Kidney glomerular epithelial cell (primary cell): ENCODE measurements at places on chromosomes 3 and 15.

DNA sequence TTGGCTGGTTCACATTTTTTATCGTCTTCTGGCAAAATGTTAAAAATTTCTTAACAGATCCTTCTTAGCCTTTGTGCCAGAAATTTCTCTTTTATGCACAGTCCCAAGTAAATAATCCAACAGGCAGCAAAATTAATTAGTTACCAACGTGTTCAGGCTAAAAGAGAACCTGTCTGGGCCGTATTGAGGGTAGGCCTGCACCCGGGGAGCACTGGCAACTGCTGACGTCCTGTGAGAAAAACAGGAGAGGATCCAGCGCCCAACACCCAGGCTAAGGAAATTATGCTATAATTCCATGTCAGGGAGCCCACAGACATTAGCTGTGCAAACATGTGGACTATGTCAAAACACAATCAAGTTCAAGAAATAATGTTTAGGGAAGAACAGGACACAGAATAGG is 30.7 kb upstream of the CSTA start:
- no peak for DNase-seq

DNA sequence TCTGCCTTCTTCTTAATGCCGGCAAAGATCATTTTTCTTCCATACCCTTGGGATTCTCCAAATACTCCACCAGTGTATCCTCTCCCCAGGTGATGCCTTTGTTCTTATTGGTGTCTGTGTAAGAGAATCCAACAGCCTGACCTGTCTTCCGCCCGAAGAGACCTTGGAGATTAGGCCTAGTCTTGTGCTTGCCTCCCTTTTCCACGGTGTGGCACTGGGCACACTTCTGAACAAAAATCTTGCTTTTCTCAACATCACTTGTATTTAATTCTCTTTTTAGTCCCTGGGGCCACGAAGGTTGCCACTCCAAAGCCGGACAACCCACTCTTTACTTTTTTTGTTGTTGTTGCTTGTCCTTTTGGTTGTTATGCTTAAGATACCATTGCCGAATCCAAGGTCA is 14.0 kb upstream of the EMC3 start:
- no peak for DNase-seq

DNA sequence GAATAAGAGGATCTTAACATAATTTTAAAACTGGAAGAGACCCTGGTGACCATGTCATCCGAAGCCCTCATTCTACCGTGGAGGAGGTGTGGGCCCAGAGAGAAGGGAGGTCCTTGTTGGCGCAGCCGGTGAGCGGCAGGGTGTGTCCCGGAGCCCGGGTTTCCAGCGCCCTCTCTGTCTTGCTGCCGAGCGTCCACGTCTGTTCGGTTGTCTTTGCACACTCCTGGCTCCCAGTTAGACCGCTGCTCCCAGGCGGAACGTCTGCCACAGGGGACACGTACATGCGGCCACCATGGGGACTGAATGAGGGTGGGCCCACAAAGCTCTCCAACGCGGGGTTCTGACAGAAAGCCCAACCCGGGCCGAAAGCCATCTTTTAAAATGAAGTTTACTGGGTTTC is 6.6 kb upstream of the MUC4 start:
- no peak for DNase-seq

DNA sequence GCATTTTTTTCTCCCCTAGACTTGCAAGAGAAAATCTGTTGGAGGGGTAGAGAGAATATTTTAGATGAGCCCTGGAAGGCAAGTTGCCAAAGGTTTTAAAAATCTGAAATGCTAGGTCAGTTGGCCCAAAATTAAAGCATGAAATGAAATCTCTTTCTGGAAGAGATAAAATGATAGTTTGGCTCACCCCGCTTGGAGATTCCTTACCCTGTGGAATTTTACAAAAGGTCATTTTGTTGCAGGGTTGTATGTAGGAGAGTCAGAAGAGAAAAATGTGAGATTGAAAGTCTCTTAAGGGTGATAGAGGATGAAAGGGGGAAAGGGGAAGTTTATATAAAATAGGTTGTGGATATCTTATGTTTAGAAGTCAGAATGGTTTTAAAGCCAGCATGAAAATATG is 277.8 kb downstream of the CD47 start:
- DNase-seq: no peak

DNA sequence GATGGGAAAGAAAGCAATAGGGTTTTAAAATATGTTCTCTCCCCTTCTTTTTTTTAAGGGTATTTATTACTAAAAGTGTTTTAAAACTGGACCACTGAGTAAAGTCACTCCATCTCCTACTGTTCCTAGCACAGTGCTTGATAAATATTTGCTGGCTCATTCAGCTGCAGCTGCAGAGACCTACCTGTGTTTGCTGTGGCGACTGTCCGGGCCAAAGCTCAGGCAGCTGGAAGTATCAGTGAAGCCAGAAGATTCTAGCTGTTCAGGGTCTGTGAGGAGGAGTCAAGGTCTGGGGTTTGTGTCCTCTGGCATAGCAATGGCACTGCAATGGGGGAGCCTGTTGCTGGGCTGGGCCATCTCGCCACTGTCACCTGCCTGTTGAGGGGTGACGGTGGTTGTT is 109.9 kb downstream of the RPLP1 start:
- no peak for DNase-seq

DNA sequence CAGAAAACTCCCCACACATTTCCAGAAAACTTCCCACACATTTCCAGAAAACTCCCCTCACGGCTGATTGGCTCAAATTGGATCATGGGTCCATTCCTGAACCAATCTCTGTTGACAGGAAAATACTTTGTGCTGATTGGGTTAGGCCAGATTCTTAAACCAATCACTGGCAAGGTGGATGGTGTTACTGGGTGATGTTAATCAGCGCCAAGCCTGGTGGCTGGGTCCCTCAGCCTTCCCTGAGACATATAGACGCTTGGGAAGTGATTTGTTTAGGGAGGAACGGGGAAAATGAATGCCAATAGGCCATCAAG is 199.4 kb upstream of the UBE2E2 start:
- no peak for DNase-seq

DNA sequence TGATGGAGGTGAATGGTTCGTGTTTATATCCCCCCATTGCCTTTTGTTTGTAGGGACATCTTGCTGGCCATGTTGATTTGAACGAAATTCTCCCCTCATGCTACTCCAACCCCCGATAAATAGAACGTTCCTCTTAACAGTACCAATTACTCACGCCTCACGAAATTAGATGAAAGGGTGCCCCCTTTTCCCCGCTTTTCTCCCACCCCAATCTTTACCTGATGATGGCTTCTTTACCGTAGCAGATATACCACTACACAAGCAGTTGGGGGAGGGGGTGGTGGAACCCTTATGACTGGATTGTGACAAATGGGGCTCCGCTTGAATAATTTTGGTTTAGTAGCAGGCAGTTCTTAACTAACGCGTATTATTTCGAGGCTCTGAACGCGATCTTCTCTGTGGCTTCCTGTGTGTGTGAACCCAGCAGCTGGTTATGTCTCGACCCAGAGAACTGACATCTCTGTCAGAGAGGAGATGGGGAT is 1.1 kb downstream of the PIAS1 start:
- DNase-seq: peak; percentile 55

- DNase-seq: no peak
These were observed 23.5 kb downstream of the B3GALNT1 start for GRCh38 chr3:161081633-161082032.

GRCh38 chr15:50943638-50944037 is 35.2 kb downstream of the AP4E1 start:
- no peak for DNase-seq

GRCh38 chr3:127730666-127731295 is 58.0 kb downstream of the ABTB1 start:
- no peak for DNase-seq

GRCh38 chr3:195703776-195704175 is 17.0 kb upstream of the MUC20 start:
- DNase-seq: no peak

GRCh38 chr3:191262650-191263049 is 63.6 kb downstream of the OSTN start:
- no peak for DNase-seq

DNA sequence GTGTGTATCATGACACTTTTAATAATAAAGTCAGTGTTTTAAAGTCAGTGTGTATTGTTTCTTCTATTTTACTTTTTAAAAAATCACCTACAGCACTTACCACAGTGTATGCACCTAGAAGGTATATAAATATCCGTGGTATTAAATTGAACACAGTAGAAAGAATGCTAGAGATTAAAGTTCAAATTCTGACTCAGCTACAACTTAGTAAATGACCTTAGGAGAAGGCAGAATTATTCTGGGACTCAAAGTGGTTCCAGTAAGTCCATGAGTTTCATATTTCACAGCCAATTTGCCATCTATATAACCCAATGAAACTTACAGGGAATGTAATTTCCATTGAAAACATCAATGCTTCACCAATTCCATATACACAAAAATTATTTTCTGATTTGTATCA is 52.7 kb upstream of the MAP4 start:
- no peak for DNase-seq

- no peak for DNase-seq
These were observed 148.4 kb downstream of the DTWD1 start for GRCh38 chr15:49769225-49769624.

DNA sequence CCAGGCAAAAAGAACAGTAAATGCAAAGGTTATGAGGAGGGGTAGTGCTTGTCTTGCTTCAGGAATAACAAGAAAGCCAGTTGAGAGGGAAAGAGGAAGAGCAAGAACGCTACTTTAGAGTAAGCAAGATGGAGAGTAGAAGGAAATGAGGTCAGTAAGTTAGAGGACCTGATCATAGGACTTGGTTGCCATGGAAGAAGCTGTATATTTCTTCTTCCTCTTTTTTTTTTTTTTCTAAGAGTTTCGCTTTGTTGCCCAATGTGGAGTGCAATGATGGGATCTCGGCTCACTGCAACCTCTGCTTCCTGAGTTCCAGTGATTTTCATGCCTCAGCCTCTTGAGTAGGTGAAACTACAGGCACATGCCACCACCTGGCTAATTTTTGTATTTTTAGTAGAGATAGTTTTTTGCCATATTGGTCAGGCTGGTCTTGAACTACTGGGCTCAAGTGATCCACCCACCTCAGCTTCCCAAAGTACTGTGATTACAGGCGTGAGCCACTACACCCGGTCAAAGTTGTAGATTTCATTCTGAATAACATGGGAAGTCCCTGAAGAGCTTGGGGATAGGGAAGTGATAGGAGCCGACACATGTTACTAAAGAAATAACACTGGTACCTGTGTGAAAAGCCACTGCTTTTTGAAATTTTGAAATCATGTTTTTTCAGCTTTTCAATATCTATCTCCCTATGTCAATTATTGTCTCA is 527.9 kb upstream of the NAALADL2 start:
- no peak for DNase-seq

- DNase-seq: no peak
These were observed 14.9 kb downstream of the PLEKHO2 start for GRCh38 chr15:64856429-64857145.

GRCh38 chr3:155423526-155424322 is 130.2 kb upstream of the STRIT1 start:
- no peak for DNase-seq

- no peak for DNase-seq
These were observed 44.6 kb downstream of the CORO2B start for GRCh38 chr15:68623301-68623892.

- peak; percentile 25 for DNase-seq
These were observed 35.5 kb upstream of the ATP1B3 start for GRCh38 chr3:141840737-141841544.

- no peak for DNase-seq
These were observed 2.1 kb downstream of the SEMA7A start for GRCh38 chr15:74431645-74432044.

DNA sequence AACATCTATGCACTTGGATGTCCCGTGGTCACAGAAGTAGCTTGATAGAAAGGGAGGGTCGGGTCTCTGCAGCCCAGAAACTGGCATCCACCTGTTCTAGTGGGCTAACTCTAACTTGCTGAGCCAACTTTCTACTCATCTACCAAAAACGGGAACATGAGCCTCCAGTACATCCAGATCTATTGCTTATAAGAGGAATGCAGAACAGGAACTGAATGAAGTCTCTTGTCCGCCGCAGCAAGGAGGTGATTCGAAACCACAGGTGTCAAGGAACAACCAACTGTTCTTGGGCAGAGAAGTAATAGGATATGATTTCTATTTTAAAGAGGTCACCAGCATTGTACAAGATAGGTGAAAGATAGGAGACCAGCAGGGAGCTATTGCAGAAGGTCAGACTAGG is 17.9 kb downstream of the TERC start:
- no peak for DNase-seq

DNA sequence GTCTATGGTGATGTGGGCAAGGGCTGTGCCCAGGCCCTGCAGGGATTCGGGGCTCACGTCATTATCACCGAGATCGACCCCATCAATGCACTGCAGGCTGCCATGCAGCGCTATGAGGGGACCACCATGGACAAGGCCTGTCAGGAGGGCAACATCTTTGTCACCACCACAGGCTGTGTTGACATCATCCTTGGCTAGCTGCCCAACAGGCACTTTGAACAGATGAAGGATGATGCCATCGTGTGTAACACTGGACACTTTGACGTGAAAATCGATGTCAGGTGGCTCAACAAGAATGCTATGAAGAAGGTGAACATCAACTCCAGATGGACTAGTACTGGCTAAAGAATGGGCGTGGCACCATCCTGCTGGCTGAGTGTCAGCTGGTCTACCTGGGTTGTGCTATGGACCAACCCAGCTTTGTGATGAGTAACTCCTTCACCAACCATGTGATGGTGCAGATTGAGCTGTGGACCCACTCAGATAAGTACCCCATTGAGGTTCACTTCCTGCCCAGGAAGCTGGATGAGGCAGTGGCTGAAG is 6.1 kb upstream of the USP8 start:
- DNase-seq: no peak

DNA sequence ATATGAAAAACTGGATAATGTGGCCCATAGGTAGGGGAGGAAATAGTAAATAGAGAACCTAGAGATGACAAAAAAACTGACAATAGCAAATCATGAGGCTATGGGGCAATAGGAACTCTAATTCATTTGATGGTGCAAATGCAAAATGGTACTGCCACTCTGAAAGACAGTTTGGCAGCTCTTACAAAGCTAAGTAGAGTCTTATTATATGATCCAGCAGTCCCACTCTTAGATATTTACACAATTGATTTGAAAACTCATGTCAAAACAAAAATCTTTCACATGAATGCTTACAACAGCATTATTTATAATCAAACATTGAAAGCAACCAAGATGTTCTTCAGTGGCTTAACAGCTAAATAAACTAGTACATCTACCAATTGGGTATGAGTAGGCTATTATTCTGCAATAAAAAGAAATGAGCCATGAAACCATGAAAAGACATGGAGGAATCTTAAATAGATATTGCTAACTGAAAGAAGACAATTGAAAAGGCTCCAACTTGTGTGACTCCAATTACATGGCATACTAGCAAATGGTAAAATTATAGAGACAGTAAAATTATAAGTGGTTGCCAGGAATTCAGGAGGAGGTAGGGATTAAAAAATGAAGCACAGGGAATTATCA is 321.8 kb upstream of the STAC start:
- peak; percentile 3 for DNase-seq

GRCh38 chr3:145411605-145412004 is 749.4 kb downstream of the PLOD2 start:
- no peak for DNase-seq

- no peak for DNase-seq
These were observed 457.8 kb downstream of the IL5RA start for GRCh38 chr3:2652386-2652785.
